Activated CD8-positive, alpha-beta memory T cell treated with anti-CD3 and anti-CD28 coated beads for 36 hours (primary cell): ENCODE measurements at places on chromosomes 5 and 9. TPM values are rescaled to one million over a fixed set of nuclear protein-coding genes. Genes with fewer than 3 reads are reported as not detected.

The PFN3 gene
- not detected for total RNA-seq

The PRUNE2 gene
- 0.27 TPM for total RNA-seq

The ST6GALNAC6 gene
- total RNA-seq, result 52.6 TPM

The TSSK1B gene
- total RNA-seq, result not detected

The SHB gene
- total RNA-seq, result 2.4 TPM

The TMEM267 gene
- 21.3 TPM for total RNA-seq

The NUTM2G gene
- not detected for total RNA-seq

The GPR150 gene
- total RNA-seq, result 0.38 TPM

The FREM1 gene
- not detected for total RNA-seq

The TMEM215 gene
- not detected for total RNA-seq

The DAPK1 gene
- 3.6 TPM for total RNA-seq

The OLFM1 gene
- total RNA-seq, result not detected

The HMMR gene
- total RNA-seq, result 55.4 TPM

The LCN10 gene
- 1.6 TPM for total RNA-seq

The FYB1 gene
- total RNA-seq, result 51.9 TPM

The ADAMTS12 gene
- total RNA-seq, result not detected

The CKS2 gene
- 279 TPM for total RNA-seq

The GABRA1 gene
- not detected for total RNA-seq

The SLC2A8 gene
- 5.3 TPM for total RNA-seq

The SLC36A2 gene
- total RNA-seq, result not detected

The ADCY2 gene
- not detected for total RNA-seq

The SLC45A2 gene
- total RNA-seq, result not detected

The CSF1R gene
- total RNA-seq, result not detected

The EGFLAM gene
- total RNA-seq, result not detected

The ENTREP1 gene
- total RNA-seq, result not detected

The SH2D3C gene
- 18.3 TPM for total RNA-seq

The CDKN2B-AS1 gene
- 0.61 TPM for total RNA-seq

The NME5 gene
- total RNA-seq, result not detected

The ADAMTS16 gene
- total RNA-seq, result not detected

The DROSHA gene
- 73.9 TPM for total RNA-seq

The LSM11 gene
- total RNA-seq, result 8.4 TPM

The GARIN3 gene
- 0.25 TPM for total RNA-seq

The PIGO gene
- 27.7 TPM for total RNA-seq

The CNTRL gene
- total RNA-seq, result 59.0 TPM

The KIF4B gene
- total RNA-seq, result 0.04 TPM

The S1PR3 gene
- total RNA-seq, result 0.59 TPM
